ENCODE measurements at places on chromosomes 6 and 20.

GRCh38 chr6:114210467-114210866, 132.4 kb downstream of the HS3ST5 start:
- DNase-seq: no peak

DNA sequence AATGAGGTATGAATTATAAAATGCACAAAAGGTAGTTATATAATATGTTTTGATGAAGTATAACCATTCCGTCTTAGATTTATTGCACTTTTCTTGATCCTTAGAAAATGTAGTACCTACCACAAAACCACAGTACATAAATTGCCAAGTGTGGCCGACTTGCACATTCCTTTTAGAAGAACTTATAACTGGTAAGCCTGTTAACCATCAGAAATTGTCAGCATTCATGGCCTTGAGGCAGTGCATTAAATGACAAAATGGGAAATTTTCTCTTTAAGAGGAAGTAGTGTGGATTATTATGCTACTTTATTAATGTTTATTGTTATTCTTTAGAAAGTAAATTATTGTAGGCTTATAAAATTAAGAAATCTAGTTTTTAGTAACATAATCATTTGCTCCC, 29.6 kb downstream of the TAB2 start:
- DNase-seq: no peak

DNA sequence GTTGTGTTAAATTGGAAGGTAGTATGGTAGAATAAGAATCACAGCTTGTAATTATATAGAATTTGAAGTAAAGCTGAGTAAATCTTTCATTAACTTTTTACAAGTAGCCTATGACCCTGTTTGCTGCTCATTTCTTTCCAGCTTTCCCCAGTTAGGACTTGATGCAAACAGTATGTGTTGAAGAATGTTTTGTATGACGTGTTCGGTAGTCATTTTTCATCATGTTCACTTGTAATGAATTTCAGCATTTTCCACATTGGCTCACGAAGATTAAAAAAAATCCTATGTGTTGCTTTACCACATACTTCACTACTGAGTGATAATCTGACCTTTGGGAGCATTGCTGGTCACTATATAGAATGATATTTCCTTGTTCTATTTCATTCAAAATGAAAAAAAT, 162.4 kb downstream of the CDKAL1 start:
- DNase-seq: no peak

GRCh38 chr20:15498926-15499325, 1074.3 kb downstream of the KIF16B start:
- no peak for DNase-seq

DNA sequence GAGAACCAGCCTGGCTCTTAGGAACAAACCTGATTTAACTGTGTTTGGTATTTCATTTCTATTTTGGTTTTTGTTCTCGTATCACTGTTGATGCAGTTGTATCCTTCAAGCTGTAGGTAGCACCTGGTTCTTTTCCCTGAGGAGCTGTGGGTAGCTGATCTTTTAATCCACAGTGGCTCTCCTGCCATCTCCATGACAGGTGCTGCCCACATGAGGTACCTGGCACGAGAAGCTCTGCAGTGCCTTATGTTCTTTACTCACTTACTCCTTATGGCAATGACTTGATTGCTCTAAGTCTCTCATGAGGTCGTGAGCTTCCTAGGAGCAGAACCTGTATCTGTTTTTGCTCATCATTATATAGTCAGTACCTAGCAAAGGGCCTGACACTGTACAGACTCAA, 74.3 kb upstream of the EMILIN3 start:
- no peak for DNase-seq

DNA sequence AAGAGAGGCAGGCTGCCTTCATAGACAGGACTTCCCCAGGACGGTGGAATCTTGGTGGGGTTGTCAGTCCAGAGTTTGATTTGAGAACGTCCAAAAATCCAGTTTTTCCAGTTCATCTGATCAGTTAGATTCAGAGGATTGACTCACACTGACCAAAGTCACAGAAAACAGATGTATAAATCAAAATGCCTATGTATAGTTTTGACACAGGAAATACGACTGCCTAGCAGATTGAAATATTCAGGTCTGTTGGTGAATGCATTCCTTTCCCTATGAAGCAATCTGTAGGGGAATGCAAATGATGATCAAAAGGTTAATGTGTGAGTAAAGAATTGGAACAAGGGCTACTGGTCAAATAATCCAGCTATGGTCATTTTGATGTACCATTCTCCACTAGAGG, 29.7 kb upstream of the GFOD1 start:
- DNase-seq: no peak

GRCh38 chr6:85912582-85912981, 269.9 kb upstream of the SYNCRIP start:
- DNase-seq: no peak

GRCh38 chr20:48538058-48538825, 289.6 kb downstream of the PREX1 start:
- DNase-seq: no peak

- no peak for DNase-seq
These were observed 9.8 kb downstream of the RAET1E start for GRCh38 chr6:149888093-149888492.

GRCh38 chr6:1665214-1665613, 55.5 kb downstream of the FOXC1 start:
- no peak for DNase-seq

- no peak for DNase-seq
These were observed 750.0 kb downstream of the TBC1D32 start for GRCh38 chr6:120584111-120584760.

DNA sequence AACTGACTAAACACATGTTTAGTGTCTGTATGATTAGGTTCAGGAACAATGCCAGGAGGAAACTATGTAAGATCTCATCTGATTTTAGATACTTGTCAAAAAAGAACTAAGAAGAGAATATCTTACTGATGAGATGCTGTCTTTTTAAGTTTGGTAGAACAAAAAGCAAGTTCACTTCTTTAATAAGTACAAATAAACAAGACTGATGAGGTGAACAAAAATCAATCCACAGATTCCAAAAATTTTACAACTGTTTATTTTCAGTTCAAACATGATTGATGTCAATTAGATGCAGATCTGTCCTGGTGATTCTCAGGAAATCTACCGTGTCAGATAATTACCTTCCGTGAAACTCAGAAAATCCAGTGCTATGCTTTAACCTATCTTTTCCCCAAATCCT, 24.9 kb downstream of the EPHA7 start:
- DNase-seq: no peak

GRCh38 chr6:20350215-20350614, 51.5 kb upstream of the E2F3 start:
- no peak for DNase-seq

Measured in esophagus squamous epithelium (tissue), 5 donors.